ENCODE measurements at places on chromosomes 16 and 17.
A peak's percentile ranks its signal among the peaks of the same experiment; 100 is the strongest.

- no peak for DNase-seq
These were observed 5.3 kb downstream of the GPRC5B start for GRCh38 chr16:19879241-19879792.

- DNase-seq: no peak
These were observed 35.0 kb downstream of the CFDP1 start for GRCh38 chr16:75398333-75398732.

DNA sequence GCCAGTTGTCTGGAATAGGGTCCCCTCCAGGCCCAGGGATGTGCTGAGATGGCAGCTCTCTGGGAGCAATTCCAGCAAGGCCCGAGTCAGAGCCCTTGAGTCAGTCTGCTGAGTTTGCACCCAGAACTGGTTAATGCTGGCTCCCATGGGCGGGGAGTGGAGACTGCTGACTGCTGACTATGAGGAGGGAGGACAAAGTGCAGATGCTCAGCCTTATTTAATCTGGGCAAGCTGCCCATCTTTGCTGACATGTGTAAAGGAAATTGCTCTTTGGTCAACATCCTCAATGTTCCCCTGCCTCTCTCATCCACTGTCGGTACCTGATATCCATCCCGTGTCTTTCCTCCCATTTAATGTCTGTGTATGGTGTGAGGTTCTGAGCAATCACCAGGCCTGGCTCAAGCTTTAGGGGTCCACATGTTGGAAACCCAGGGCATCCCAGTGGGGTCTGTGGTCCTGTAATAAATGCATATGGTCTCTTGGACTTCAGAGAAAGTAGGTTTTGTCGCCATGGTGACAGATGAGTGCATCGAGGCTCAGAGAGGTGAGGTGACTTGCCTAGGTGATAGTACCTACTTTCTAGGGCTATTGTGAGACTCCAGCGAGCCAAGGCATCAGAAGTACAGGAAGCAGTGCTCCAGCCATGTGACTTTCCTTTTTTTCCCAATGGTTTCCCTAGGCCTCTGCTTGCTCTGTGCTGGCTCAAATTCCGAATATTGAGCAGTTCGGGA lies 20.0 kb upstream of the RNF135 start:
- no peak for DNase-seq

DNA sequence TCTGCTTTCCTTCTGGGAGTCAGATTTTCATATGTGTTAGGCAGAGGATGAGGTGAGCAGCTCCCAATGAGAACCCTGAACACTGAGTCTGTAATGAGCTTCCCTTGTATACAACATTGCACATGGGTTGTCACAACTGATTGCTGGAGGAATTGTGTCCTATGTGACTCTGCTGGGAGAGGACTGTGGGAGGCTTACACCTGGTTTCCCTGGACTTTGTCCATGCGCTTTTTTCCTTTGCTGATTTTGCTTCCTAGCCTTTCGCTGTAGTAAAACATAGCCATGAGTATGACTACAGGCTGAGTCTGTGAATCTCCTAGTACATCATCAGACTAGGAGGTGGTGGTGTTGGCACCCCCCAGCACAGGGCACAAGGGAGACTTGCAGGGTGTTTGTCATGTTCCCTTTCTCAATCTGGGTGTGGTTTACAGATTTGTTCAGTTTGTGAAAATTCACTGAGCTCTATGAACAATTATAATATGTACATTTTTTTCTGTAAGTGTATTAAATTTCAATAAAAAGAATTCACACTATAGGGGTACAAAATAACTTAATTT lies 1.7 kb upstream of the PLK1 start:
- DNase-seq: no peak

DNA sequence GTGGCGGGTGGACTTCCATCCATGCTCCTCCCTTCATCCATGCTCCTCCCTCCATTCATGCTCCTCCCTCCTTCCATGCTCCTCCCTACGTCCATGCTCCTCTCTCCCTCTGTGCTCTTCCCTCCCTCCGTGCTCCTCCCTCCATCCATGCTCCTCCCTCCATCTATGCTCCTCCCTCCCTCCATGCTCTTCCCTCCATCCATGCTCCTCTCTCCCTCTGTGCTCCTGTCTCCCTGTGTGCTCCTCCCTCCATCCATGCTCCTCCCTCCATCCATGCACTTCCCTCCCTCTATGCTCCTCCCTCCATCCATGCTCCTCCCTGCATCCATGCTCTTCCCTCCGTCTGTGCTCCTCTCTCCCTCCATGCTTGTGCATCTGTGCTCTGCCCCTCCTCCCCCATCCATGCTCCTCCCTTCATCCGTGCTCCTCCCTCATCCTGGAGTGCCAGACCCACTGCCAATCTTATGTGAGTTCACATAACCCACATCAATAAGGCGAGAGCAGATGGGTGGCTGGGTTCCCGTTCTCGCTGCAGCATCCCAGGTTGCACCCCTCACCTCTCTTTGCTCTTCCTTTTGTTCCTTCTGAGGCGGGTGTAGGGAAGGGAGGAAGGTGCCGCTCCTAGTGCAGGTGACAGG lies 22.8 kb downstream of the KSR1 start:
- no peak for DNase-seq

GRCh38 chr17:49525831-49526741 lies 31.0 kb downstream of the NGFR start:
- DNase-seq: no peak

- no peak for DNase-seq
These were observed 183.9 kb downstream of the HAPSTR1 start for GRCh38 chr16:9275377-9275776.

GRCh38 chr16:23788685-23789084 lies 33.9 kb downstream of the CHP2 start:
- no peak for DNase-seq

GRCh38 chr17:50676065-50676975 lies 31.4 kb downstream of the ANKRD40 start:
- no peak for DNase-seq

DNA sequence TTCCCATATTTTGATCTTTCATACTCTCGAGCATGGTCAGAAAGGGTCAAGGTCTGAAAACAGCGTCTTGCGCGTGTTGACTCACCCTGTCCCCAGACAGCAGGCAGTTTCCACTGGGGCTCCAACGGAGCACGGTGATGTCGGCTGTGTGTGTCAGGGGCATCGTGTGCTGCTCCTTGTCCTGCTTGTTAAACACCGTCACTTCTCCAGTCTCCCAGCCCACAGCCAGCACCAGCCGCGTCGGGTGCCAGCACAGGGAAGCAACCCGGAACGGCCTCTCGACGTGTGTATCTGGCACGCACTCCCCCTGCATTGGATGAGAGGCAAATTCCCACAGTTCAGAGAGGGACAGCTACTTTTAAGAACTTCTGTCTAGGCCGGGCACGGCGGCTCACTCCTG lies 9.6 kb downstream of the IFT140 start:
- no peak for DNase-seq

DNA sequence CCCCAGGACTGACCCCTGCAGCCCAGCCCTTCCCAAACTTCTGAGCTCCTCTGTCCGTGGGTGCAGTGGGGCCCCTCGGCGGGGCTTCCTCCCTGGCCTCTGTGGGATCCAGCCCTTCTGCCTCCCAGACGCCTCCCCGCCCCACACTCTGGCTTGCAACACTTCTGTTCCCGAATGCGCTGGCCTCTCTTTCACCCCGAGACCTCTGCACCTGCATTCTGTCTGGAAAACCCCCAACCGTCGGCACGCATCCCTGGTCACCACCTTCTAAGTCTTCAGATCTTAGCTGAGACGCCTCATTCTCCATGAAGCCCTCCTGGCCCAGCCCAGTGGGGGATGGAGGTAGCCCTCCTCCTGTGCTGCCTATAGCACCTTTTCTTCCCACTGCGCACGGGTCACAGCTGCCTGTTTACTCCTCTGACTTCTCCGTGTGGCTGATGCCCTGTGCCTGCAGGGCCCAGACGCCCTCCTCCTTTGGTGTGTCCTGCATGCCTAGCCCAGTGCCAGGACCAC lies 26.4 kb downstream of the TMEM235 start:
- peak; percentile 67 for DNase-seq

- no peak for DNase-seq
These were observed 290.4 kb upstream of the MON1B start for GRCh38 chr16:76900285-76901263.

GRCh38 chr17:13765701-13766100 lies 164.0 kb upstream of the HS3ST3A1 start:
- no peak for DNase-seq

GRCh38 chr16:89330177-89330856 lies 112.8 kb downstream of the ZNF778 start:
- peak; percentile 73 for DNase-seq
